ENCODE measurements at places on chromosomes 2 and 18.
A peak's percentile ranks its signal among the peaks of the same experiment; 100 is the strongest.

- no peak for DNase-seq
Measured at GRCh38 chr2:199470361-199470671, 12.6 kb upstream of the SATB2 start.

DNA sequence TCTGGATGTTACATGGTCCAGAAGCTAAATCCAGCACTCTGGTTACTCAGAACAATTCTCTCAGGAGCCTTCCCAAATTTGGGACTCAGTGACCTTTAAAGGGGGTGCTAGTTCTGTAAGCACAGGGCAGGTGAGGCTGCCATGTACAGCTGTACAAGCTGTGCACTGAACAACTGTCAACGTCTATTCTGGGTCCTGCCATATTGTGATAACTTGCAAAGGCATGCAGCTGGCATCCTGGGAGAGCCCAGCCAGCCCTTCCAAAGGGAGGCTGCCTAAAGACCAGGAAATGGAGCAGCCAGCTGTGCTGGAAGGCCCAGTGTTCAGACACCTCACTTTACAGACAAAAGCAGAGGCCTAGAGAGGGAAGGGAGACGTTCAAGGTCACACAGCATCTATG, 204.8 kb downstream of the KLHL29 start:
- DNase-seq, result no peak

GRCh38 chr2:120904830-120905234, 169.2 kb downstream of the GLI2 start:
- DNase-seq, result no peak

GRCh38 chr2:162022290-162022945, 51.6 kb downstream of the DPP4 start:
- DNase-seq, result no peak

GRCh38 chr2:134281815-134282419, 28.0 kb downstream of the MGAT5 start:
- DNase-seq, result no peak

DNA sequence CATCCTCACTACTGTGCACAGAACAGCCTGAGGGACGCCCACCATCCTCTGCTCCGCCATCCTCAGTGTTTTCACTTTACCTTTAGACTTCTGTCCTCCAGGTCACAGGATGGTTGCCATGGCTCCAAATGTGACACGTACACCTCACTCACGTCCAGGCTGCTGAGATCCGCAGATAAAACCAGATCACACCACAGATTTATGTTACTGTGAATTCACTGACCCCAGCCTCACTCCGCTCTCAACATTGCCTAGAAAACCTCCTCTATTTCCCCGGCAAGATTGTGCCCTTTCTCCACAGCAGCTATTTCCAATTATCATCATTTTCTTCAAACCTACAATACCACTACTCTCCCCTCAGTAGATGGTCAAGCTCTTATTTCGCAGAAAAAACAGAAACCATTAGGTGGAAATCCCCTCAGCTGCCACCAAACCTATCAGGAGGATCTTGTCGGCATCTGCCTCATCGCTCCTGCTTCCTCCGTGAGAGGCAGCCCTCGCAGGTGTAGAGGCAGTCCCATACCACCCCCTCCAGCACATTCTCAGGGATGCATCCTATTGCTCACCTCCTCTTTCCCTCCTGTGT, 49.8 kb upstream of the SLC1A4 start:
- no peak for DNase-seq

DNA sequence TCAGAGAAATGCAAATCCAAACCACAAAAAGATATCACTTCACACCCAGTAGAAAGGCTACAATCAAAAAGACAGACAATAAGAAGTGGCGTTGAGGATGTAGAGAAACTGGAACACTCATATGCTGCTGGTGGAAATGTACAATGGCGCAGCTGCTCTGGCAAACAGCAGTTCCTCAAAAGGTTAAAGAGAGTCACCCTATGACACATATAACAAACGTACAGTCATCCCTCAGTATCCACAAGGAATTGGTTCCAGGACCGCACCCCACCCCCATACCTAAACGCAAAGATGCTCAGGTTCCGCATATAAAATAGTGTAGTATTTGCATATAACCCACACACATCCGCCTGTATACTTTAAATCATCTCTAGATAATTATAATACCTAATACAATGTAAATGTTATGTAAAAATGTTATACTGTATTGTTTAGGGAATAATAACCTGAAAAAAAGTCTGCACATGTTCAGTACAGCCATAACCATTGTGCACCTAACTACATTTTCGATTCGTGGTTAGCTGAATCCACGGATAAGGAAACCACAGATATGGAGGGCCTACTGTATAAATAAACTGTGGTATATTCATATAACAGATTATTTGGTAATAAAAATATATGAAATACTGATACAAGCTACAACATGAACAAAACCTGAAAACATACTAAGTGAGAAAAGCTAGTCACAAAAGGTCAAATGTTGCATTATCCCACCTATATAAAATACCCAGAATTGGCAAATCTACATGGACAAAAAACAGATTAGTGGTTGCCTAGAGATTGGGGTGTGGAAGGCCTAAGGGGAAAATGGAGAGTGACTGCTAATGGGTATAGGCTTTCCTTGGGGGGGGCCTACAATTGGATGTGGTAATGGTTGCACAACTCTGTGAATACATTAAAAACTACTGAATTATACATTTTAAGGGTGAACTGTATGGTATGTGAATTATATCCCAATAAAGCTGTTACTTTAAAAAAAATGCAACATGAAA, 37.5 kb downstream of the UXS1 start:
- no peak for DNase-seq

- DNase-seq, result no peak
Measured at GRCh38 chr18:28657961-28658360, 481.0 kb upstream of the CDH2 start.

DNA sequence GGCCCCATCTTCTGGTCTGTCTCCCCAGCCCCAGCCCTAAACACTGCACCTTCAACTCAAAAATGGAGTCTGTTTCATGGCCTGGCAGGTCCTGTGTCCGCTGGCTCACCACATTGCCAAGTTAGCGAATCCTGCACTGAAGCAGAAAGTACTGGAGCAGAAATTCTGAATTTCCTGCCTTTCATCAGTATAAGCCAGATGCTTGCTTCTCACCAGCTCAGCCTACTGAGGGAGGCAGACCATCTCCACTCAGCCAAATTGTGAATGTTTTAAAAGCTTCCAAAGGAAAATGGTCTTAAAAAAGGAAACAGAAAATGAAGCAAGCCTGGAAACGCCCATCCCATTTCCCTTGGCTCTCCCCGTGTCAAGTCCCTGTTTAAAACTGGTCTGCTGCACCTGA, 157.8 kb downstream of the C1D start:
- DNase-seq, result no peak

DNA sequence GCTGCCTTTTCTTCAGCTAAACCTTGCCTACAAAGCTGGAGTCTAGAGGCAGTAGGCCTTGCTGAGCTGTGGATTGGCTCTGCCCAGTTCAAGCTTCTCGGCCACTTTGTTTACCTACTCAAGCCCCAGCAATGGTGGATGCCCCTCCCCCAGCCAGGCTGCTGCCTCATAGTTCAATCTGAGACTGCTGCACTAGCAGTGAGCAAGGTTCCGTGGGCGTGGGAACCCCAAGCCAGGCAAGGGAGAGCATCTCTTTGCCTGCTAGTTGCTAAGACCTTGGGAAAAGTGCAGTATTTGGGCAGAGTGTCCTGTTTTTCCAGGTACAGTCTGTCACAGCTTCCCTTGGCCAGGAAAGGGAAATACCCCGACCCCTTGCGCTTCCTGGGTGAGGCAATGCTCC, 68.9 kb downstream of the VAPA start:
- DNase-seq, result no peak

DNA sequence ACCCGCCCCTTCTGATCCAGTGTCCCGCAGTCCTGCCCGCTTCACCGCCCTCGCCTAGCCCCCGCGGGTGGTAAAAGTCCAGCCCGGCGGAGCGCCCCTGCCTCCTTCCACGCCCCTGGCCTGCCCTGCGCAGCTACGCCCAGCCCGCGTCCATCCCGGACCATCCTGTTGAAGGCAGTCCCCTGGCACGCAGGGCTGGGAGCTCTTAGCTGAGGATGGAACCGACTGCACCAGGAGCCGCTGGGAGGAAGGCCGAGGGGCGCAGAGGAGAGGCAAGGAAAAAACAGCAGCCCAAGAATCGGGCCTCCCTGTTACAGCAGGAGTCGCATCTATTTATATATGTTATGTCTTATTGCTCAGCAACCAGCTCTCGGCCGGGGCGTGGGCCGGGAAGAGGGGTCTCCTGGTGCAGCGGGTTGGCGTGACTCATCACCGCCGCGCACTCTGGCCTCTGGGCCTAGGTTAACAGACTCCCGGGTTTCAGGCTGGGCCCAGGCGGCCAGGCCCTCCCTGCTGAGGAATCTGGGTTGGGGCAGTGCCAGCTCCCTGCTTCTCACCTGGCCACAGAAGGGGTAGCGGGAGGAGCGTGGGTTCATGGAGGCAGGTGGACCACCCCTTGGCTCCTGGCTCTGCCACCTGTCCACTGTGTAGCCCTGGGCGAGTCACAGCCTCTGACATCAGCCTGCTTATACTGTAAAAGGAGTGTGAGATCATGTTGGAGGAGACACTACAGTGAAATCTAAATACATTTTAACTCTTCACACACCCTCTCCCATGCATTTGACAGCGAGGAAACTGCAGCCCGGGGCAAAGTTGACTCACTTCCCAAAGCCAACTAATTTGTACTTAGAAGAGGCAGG, 13.4 kb upstream of the MAP3K2 start:
- DNase-seq, result no peak

GRCh38 chr2:24766609-24767008, 26.6 kb downstream of the PTRHD1 start:
- no peak for DNase-seq

DNA sequence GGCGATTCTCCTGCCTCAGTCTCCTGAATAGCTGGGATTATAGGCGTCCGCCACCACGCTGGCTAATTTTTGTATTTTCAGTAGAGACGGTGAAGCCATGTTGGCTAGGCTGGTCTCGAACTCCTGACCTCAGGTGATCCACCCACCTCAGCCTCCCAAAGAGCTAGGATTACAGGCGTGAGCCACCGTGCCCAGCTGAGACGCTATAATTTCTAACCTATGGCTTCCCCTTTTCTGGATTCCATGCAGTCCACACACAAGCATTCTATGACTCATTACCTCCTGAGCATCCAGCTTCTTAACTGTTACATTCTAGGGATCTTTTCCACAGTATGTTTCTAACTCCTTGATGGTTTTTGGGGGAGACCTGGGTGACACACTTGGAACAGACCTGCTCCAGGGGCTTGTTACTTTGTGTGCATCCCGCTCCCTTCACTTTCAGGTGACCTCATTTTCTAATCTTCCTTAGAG, 11.8 kb upstream of the KCMF1 start:
- DNase-seq, result no peak

DNA sequence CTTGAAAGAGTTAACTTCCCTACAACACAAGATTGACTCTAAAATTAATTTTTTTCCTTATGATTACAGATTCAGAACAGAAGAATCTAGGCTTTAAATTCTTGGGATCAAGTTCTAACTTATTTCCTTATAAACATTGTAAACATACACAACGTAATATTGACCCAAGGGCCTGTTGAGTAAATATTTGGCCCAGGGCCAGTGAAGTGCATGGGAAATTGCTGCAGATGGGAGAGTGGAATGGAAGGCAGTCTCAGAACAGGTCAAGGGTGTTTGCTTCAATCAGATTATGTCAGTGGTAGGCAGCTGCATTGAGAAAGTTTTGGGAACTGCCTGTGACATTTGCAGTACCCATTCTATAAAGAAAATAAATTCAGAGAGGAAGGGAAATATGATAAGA, 137.6 kb downstream of the MYO1B start:
- no peak for DNase-seq

- no peak for DNase-seq
Measured at GRCh38 chr2:179861027-179861415, 391 bp downstream of the ZNF385B start.

DNA sequence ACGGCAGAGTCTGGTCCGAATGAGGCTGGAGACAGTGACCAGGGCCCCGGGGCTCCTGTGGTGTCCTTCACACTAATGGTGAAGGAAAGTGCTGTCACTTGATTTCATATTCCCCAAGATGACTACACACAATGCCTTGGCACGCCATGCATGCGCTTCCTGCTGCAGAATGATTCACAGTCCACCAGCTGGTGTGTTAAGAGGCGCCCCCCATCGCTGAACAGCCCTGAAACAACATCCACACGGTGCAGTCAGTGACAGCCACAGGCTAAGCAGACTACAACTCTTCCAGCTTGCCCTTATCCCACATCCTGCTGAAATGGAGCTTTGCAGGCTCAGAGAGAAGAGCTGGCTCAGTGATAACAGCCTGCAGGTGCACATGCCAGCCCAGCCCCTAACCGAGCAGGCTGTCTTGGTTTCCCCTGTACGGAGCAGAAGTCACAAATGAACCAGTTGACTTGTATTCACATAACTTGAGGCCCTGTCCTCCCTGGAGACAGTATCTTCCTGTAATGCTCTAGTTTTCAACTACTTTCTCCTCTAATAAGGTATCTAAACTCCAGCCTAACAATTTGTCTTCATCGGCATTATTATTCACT, 24.3 kb upstream of the CDH20 start:
- DNase-seq, result peak; percentile 49

- no peak for DNase-seq
Measured at GRCh38 chr2:195477996-195478382, 179.0 kb upstream of the SLC39A10 start.

DNA sequence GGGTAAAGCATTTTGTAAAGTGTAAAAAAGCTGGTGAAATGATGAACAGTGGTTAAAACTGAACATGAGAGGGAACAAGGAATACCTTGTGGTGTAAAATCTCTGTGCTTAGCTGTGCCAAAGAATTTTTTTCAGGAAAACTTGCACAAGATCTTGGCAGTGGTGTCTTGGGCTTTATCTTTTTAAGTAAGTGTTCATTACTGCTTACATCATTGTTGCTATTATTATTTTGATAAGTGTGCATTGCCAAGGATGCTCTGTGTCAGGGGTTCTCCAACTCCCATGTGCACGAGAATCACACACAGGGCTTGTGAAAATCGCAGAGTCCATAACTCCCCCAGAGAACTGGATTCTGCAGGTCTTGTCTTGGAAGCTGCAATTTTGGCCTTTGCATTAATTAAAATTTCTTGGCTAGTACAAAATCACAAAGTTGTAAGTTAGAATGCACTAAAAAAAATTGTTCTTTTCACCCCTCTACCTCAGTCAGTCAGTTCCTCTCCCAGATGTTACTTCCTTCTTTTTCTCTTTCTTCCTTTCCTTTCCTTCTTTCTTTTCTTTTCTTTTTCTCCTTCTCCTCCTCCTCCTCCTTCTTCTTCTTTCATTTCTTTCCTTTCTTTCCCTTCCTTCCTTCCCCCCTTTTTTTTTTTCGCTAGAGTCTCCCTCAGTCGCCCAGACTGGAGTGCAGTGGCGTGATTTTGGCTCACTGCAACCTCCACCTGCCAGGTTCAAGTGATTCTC, 37.8 kb downstream of the GATA6 start:
- no peak for DNase-seq

- no peak for DNase-seq
Measured at GRCh38 chr2:26617588-26618083, 23.5 kb downstream of the CIB4 start.

GRCh38 chr2:133526530-133527300, 41.5 kb downstream of the NCKAP5 start:
- no peak for DNase-seq

All from putamen (tissue), 1 donor.